Brain (organoid and tissue), 16 donors: ENCODE measurements at places on chromosomes 2 and 18.

- no peak for DNase-seq
Observed at GRCh38 chr2:195395362-195395761, 261.7 kb upstream of the SLC39A10 start.

DNA sequence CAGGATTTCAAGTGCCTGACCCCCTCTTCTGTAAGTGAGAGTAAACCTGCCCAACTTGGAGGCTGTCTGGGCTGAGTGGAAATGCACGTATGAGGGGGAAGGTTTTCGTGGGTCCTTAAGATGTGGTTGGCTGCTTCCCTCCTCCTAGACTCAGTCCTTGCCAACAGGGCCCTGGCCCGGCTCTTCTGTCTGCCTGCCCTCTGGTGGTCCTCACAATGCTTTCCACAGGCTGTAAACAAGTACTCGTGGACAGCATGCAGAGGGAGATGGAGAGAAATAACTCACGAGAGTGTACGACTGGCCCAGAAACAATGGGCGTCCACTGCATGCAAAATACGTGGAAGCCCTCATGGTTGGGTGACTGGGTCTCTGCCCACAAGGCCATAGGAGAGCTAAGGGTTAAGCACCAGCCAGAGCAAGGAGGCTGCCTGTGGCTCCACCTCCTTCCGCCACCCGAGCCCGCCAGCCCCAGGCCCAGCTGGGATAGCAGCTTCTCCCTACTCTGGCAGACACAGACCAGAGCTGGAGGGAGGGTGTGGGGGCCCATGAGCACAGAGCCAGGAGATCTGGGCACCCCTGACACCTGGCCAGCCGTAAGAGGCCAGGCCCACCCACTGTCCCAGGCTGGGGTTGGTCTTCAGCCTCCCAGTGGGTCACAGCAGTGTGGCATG is 17.0 kb upstream of the ARHGEF4 start:
- DNase-seq: peak; percentile 45

DNA sequence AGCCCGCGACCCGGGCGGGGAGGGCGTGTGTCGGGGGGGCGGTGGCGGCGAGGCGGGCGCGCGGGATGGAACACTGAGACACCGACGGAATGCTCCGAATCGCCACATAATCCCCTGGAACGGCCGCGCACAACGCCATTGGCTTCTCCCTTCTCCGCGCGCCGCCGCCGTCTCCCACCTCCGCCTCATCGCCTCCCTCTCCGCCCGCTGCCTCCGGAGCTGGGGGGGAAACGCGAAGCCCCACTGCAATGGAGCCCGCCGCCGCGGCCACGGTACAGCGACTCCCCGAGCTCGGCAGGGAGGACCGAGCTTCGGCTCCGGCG is at the start of gene PHLPP1:
Gene PHLPP1 (plus strand): TSS at position 106 of the 323 bp plus-strand sequence. CDS start 143 bp downstream, at position 249.
- DNase-seq: no peak

DNA sequence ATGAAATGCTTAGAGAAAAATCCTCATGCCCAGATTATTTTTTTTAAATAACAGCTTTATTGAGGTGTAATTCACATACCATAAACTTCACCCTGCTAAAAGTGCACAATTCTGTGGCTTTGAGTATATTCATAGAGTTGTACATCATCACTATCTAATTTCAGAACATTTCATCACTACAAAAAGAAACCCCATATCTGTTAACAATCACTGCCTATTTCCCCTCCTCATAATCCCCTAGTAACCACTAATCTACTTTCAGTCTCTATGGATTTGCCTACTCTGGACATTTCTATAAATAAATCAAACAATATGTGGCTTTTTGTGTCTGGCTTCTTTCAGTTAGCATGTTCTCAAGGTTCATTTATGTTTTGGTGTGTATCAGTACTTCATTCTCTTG is 51.4 kb downstream of the OSBPL1A start:
- DNase-seq: no peak

DNA sequence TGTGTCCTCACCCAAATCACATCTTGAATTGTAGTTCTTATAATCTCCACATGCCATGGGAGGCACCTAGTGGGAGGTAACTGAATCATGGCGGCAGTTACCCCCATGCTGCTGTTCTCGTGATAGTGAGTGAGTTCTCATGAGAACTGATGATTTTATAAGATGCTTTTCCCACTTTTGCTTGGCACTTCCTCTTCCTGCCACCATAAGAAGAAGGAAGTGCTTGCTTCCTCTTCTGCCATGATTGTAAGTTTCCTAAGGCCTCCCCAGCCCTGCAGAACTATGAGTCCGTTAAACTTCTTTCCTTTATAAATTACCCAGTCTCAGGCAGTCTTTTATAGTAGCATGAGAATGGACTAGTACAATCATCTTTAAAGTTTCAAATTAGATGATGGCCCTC is 902.4 kb upstream of the PIK3C3 start:
- no peak for DNase-seq

GRCh38 chr2:184683911-184684310 is 85.6 kb downstream of the ZNF804A start:
- DNase-seq: no peak

- no peak for DNase-seq
Observed at GRCh38 chr2:113119111-113119510, 8.3 kb upstream of the IL1RN start.

DNA sequence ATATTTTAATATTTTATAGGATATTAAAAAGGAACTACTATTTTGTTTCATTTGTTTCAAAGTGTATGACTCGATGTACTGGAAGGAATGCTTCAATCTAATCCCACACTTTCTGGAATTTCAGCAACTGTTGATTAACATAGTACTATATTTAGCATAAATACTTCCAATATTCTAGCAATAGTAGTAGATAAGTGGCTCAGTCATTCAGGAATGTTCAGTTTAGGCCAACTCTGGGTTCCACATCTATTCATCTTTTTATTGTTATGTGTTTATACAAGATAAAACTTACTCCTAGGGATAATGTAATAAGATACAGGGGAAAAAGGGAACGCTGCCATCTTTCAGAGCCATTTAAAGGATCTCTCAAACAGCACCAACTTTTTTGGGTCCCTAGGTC is 22.3 kb upstream of the ORC2 start:
- no peak for DNase-seq

DNA sequence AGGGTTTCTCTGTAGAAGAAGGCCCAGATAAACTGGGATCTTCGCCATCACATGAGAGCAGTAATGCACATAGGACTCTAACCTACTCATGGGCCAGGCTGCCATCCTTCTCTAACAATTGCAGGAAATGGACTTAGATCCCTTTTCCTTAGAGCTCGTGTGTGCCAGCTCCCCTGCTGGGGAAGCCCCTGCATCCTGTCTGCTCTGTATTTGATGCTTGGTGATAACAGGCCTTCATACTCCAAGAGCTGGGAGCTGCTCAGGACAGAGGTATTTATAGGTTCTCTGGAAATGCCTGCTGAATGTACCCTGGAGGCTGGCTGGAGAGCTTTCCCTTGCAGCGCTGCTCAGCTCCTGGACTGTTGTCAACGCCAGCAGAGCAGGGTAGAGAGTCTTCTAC is 249.6 kb downstream of the MTX2 start:
- no peak for DNase-seq

DNA sequence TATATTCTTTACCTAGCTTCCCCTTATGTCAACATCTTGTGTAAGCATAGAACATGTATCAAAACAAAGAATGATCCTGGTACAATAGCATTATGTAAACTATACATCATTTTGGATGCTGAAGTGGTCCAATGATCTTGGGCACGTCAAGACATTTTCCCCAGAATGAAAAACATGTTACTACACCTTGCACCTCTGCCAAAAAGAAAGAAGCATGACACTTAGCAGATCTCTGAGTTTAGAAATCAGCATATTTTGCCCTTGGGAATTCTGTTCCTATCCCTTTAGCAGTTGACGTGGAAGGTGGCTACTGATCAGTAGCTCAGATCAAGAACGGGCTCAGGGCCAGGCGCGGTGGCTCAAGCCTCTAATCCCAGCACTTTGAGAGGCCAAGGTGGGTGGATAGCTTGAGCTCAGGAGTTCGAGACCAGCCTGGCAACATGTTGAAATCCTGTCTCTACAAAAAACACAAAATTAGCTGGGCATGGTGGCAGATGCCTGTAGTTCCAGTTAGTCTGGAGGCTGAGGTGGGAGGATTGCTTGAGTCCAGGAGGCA is 1.7 kb upstream of the LCLAT1 start:
- no peak for DNase-seq

GRCh38 chr2:40271094-40271493 is 180.8 kb downstream of the SLC8A1 start:
- no peak for DNase-seq

DNA sequence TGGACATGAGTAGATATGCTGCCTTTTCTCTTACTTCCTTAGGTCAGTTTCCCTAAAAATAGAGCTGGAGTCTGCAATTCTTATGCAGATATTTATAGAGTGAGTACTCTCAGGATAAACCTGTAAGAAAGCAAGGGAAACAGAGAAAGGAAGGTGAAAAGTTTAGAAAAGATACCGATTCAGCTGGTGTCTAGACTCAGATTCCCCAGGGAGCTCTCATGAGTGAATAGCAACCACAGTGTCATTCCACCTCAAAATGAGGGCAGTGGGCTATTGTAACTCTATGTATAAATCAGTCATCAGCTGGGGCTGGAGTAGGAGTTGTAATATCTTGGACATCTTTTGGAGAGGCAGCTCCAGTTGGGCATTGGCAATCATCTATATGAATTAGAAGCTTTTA is 1485.1 kb upstream of the TMEFF2 start:
- DNase-seq: no peak

GRCh38 chr2:22719396-22719795 is 665.6 kb upstream of the KLHL29 start:
- no peak for DNase-seq

GRCh38 chr2:134408386-134408785 is 154.5 kb downstream of the MGAT5 start:
- no peak for DNase-seq

DNA sequence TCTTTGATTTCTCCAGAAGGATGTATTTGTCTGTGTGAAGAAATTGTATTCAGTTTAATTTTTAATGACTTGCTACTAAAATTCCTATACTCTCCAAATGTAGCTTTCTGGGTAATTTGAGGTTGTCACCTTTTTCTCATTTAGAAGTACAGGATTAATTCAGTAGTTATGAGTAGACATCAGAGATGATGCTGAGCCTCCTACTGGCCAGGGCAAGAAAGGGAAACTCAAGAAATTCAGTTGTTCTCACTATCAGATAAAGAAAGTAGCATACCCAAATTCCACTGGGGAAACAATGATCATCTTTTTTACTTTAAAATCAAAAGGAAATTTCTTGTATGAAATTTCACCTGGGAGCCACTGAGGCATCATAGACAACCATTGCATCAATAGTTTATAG is 199.4 kb downstream of the SATB2 start:
- DNase-seq: no peak

DNA sequence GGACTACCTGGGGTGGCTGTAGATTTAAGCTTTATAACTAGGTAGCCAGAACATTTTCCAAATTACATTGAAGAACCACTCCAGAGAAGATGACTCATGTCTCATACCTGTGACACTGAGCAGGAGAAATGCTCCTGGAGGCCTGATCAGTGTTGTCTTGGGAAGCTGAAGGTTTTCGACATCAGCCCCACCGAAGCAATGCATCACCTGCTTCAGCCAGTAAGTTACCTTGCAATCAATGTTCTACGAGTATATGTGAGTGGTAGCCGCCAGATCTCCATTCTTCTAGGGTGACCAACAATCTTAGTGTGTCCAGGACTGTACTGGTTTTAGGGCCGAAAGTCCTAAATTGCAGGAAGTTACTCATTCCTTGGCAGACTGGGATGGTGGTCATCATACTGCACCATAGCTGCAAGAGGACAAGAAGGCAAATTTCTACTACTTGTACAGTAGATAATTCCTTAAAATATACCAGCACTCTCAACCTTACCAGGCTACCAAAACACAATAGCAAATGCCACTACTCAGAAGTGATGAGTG is 109.3 kb upstream of the LINC00305 start:
- DNase-seq: no peak

DNA sequence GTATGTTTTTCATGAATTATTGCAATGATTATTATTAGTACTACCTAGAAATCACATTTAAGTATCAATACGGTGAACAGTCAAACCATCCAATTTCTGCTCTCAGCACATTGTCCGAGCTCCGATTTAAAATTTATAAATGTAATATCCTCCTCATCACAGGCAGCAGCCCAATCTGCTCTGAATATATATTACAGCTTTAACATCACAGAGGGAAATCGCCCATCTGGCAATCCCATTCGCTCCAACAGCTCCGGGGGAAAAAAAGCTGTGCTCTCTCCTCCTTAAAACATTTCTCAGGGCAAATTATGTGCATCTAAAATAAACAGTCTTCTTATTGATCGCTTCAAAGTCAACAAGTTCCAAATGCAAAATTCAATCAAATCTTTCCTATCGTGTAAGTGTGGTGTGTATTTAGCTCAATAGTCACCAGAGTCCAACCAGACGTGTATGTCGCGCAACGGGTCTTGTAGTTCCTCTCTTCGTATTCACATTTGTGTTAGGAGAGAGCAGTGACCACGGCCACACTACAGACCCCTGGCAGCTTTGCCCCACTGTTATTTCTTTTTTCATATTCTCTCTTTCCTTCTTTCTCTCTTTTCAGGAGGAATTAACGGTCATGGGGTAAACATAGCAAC is 2.4 kb downstream of the FIGN start:
- peak; percentile 73 for DNase-seq
